Activated CD4-positive, alpha-beta T cell treated with anti-CD3 and anti-CD28 coated beads, Interleukin-2, amount 10 ng/mL, durations not matched to agents 7 days and 5 days (primary cell): ENCODE measurements at places on chromosomes 1 and 21. TPM values are rescaled to one million over a fixed set of nuclear protein-coding genes. Genes with fewer than 3 reads are reported as not detected.

TSSK3 gene
- total RNA-seq = 1.5 TPM

LIPI gene
- total RNA-seq = not detected

WDR4 gene
- 32.7 TPM for total RNA-seq

FCRLB gene
- total RNA-seq = 0.23 TPM

C1orf216 gene
- total RNA-seq = 14.2 TPM

UBASH3A gene
- 77.4 TPM for total RNA-seq

CRP gene
- not detected for total RNA-seq

F13B gene
- total RNA-seq = not detected

SLC16A4 gene
- 0.27 TPM for total RNA-seq

EPB41 gene
- 163 TPM for total RNA-seq

SNAPIN gene
- total RNA-seq = 39.6 TPM

DNAH14 gene
- total RNA-seq = 0.40 TPM

PLXNA2 gene
- 1.2 TPM for total RNA-seq

PITHD1 gene
- 55.3 TPM for total RNA-seq

ADGRL2 gene
- total RNA-seq = not detected

SPRR2G gene
- total RNA-seq = not detected

PDC gene
- not detected for total RNA-seq

THEM5 gene
- total RNA-seq = not detected

NCSTN gene
- 75.5 TPM for total RNA-seq
